ENCODE measurements at places on chromosomes 3 and 15.

- DNase-seq, result peak; percentile 64
These were observed 462.1 kb downstream of the C3orf38 start for GRCh38 chr3:88611826-88612326.

DNA sequence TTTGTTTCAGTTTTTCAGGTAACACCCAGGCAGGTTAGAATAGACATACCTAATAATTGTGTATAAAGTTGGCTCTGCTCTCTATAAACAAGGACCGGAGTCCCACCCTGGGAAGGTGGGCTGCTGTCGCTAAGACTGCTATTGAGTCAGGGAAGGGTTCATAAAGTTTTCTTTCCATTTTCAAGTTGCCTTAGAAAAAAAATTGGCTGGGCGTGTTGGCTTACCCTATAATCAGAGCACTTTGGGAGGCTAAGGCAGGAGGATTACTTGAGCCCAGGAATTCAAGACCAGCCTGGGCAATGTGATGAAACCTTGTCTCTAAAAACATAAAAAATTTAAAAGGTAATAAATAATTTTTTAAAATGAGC is 11.3 kb upstream of the PIAS1 start:
- DNase-seq, result no peak

DNA sequence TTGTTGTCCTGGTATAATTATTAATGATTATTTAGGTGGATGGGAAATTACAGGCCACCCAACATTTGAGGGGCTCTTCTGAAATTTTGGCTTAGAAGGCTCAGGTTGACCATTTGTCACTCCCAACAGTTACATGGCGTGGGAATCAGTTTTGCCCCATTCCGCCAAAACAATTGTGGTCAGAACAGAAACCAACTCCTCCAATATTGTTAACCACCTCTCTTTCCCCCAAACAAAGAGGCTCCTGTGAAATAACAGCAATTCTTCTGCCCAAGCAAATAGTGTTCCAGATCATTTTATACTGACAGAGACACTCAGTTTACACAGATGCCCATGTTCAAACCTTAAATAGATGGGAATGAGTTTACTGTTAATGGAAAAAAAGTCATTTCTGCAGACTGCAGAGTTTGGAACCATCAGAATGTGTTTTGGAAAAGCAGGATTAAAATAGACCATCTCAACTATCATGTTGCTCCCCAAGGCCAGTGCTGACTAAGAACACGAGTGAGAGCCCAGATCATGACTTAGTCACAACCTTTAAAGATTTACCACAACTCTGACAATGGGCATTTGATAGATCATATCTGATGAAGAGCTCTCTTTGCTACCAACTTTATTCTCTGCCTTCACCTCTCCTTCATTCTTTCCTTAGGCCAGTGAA is 102.1 kb downstream of the DUT start:
- DNase-seq, result peak; percentile 63

GRCh38 chr15:70424937-70425411 is 327.3 kb upstream of the TLE3 start:
- DNase-seq, result no peak

GRCh38 chr3:98811048-98811447 is 47.9 kb downstream of the ST3GAL6 start:
- peak; percentile 56 for DNase-seq

DNA sequence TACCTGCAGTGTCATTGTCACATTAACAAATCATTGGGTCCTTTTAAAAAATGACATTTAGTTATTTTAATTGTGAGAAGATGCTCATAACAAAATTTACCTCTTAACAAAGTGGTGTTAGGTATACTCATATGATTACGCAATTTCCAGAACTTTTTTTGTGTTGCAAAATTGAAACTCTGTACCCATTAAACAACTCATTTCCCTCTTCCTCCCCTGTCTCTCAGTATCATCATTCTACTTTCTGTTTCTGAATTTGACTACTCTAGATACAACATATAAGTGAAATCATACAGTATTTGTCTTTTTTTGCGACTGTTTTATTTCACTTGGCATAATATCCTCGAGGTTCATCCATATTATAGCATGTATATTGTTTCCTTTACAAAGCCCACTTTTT is 58.7 kb upstream of the CHST2 start:
- DNase-seq, result no peak

- DNase-seq, result no peak
These were observed 52.5 kb downstream of the CEMIP start for GRCh38 chr15:80831606-80832224.

GRCh38 chr3:180306691-180307090 is 270.0 kb upstream of the PEX5L start:
- DNase-seq, result no peak

- peak; percentile 97 for DNase-seq
These were observed at the start of gene ABHD10 for GRCh38 chr3:111978583-111979433. ABHD10 (plus strand) TSS chr3:111979026; CDS start chr3:111979062, 36 bp downstream.

GRCh38 chr15:33398555-33398954 is 87.8 kb downstream of the RYR3 start:
- DNase-seq, result no peak

GRCh38 chr3:115708540-115708939 is 85.2 kb downstream of the GAP43 start:
- no peak for DNase-seq

DNA sequence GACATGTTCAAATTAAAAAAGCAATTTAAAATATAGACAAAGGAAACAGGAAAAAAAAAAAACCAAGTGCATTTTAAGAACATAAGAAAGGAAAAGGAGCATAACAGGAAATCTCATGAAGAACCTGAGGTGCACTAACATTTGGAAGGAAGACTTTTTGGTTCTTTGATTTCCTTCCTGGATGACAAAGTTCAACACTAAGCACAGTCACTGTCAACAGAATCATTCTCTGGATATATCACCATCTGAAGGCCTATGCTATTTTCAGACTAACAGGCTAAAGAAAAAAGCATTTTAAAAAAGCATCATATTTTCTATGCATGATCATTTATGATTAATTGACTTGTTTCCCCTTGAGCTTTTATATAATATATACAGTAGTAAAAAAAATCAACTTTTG is 349.6 kb downstream of the PLCL2 start:
- DNase-seq, result no peak

GRCh38 chr3:57559526-57559925 is 3.5 kb downstream of the PDE12 start:
- peak; percentile 30 for DNase-seq

All from amniotic epithelial cell (primary cell).